SJSA1 (cell line): ENCODE measurements at places on chromosomes 1 and 21. TPM values are rescaled to one million over a fixed set of nuclear protein-coding genes. Genes with fewer than 3 reads are reported as not detected.

The SPAG17 gene
- total RNA-seq: 0.09 TPM in 1 of 2 replicates, not detected in the other

The CYB5RL gene
- total RNA-seq: 2.5 and 4.9 TPM in 2 replicates

The ELAVL4 gene
- not detected in 2 replicates for total RNA-seq

The FMN2 gene
- total RNA-seq: 12.7 and 32.6 TPM in 2 replicates

The KDM5B gene
- total RNA-seq: 27.6 and 34.2 TPM in 2 replicates

The SLAMF8 gene
- total RNA-seq: not detected in 2 replicates

The MAP3K21 gene
- 0.03 and 0.13 TPM in 2 replicates for total RNA-seq

The KCNJ9 gene
- total RNA-seq: not detected in 2 replicates

The ITLN1 gene
- not detected in 2 replicates for total RNA-seq

The HFM1 gene
- not detected in 2 replicates for total RNA-seq

- H3K4me1 ChIP-seq: peaks cover 17% of the 10 kb centered on the region
- no peak for DNase-seq
- H3K27me3 ChIP-seq: no peaks in the 10 kb centered on the region
- no peak overlapping the region for H3K4me3 ChIP-seq
- no peak overlapping the region for H3K27ac ChIP-seq
Observed at GRCh38 chr1:115365738-115366137, 27.7 kb upstream of the NGF start.

DNA sequence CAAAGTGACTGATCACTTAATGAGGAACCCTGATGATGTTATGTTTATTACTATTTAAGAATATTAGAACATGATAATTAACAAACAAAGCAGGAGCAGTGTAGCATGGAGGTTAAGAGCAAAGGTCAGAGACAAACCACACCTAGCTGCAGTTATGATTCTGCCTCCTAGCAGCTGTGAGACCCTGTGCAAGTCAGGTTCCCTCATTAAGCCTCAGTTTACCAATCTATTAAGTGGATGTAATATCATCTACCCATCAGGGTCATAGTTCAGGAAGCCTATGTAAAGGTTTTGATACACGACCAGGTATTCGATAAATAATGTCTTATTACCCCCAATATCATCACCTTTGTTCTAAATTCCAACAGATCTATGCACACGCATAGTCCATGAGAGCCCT is 32.0 kb downstream of the DUSP10 start:
- peaks cover 24% of the 10 kb centered on the region for H3K4me1 ChIP-seq
- H3K27me3 ChIP-seq: no peaks in the 10 kb centered on the region
- DNase-seq: no peak
- peaks cover 17% of the 10 kb centered on the region for H3K36me3 ChIP-seq
- H3K27ac ChIP-seq: no peak overlapping the region

DNA sequence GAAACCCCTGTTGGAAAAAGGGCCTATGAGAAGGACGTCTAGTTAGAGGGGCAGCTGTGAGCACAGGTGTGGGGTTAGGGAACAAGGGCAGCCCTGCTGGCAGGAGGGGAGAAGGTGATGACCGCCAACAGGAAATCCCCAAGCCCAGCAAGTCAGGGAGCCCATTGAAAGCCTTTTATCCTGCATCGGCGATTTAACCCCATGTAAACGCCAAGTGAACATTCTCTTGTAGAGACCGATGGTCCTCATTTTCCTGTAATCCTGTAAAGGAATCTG is 1.1 kb upstream of the BSND start:
- no peak overlapping the region for H3K4me3 ChIP-seq
- H3K27ac ChIP-seq: no peak overlapping the region
- DNase-seq: no peak
- no peaks in the 10 kb centered on the region for H3K4me1 ChIP-seq
- H3K27me3 ChIP-seq: peaks cover 8% of the 10 kb centered on the region; the same call in 1 of the 2 replicates

DNA sequence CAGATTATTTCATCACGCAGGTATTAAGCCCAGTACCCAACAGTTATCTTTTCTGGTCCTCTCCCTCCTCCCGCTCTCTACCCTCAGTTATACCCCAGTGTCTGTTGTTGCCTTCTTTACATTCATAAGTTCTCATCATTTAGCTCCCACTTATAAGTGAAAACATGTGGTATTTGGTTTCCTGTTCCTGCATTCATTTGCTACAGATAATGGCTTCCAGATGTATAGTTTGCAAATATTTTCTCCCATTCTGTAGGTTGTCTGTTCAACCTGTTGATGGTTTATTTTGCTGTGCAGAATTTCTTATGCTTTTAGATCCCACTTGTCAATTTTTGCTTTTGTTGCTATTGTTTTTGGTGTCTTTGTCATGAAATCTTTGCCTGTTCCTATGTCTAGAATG is 21.1 kb upstream of the KCNH1 start:
- no peaks in the 10 kb centered on the region for H3K27me3 ChIP-seq
- no peak for DNase-seq
- no peaks in the 10 kb centered on the region for H3K36me3 ChIP-seq
- no peaks in the 10 kb centered on the region for H3K4me1 ChIP-seq

DNA sequence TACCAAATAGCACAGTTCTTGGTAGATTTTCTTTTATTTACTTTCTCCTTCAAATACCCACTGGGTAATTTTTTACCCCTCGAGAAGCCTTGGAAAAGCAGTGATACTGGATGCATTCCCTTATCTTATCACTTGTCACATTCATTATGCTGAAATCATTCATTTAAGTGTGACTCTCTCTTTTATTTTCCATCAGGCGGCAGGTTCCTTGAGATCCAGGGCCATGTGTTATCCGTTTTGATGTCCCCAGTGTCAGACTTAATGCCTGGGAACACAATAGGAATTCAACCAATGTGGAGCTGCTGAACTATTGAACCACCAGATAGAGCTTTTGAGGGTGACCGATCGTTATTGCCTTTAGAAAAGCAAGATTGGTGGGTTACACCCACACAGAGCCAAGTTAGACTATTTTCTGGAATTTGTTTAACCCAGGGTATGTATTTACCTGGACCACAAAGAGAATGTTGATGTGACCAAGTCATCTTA is 51.5 kb upstream of the ATP5PO start:
- H3K4me1 ChIP-seq: peaks cover 42% of the 10 kb centered on the region
- no peak for DNase-seq
- H3K36me3 ChIP-seq: no peaks in the 10 kb centered on the region
- no peak overlapping the region for H3K27ac ChIP-seq
- H3K27me3 ChIP-seq: no peaks in the 10 kb centered on the region

DNA sequence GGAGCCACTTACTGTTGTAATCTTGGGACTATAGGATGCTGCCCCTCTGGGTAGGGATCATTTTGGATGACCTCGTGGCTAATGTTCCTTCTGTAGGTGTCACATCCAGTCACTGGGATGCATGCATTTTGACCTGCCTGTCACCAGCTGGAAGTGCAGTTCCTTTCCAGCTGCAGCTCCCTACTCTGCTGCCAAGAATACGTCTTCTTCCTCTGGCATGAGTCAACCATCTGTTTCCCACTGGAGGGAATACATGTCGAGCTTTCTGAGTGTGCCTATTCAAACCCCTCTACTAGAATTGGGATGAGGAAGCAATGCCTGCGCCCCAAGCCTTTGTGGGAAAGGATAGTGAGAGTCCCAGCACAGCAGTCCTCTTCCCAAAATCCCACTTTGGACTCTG is 415.5 kb upstream of the ADAMTS5 start:
- H3K4me3 ChIP-seq: no peak overlapping the region
- no peak for DNase-seq
- H3K4me1 ChIP-seq: no peaks in the 10 kb centered on the region
- H3K27ac ChIP-seq: no peak overlapping the region

DNA sequence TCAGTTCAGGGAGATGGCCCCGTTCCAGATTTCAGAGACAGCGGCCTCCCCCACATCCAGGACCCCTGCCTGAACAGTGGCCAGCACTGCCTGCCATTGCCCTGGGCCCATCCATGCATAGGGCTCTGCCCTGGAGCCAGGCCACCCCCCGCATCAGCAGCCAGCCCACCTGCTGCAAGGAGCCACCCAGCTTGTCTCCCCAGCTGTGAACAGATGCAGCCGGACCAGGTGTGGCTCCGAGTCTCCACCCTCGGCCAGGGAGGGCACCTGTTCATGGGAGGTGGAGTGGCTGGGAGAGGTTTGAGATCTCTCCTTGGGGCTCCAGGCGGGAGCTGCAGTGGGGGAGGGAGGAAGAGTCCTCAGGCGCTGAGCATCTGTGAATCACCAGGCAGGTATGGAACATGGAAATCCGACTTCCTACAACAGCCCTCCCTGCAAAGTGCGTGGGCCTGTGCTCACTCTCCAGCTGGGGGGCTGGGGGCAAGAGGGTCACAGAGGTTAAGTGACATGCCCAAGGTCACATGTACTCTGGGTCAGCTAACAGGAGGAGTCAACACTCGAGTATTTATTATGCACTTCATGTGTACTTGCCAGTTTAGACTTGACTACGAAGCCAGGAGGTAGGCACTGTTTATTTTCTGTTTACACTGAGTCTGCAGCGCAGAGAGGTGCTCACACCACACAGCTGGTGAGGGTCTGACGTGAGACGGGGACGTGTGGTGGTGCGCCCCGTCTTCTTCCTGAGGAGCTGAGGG is 4.8 kb upstream of the HES5 start:
- H3K36me3 ChIP-seq: no peaks in the 10 kb centered on the region
- peaks cover 29% of the 10 kb centered on the region for H3K4me1 ChIP-seq
- H3K27ac ChIP-seq: no peak overlapping the region
- no peak overlapping the region for H3K4me3 ChIP-seq

DNA sequence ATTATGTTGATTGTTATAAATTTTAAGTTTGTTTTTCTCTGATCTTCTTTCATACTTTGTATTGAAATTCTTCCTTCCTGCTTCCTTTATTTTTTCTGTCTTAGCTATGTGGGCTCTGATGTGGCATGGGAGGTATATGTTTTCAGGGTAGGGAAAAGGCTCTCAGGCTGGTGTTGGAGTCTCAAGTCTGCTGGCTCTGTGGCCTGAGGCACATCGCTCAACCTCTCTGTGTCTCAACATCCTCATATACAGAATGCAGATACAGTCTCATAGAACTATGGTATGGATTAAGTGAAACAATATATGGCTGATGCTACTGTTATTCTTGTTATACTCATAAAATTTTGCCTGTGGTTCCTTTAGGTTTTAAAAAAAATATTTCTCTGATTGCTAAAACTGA is 105.9 kb downstream of the KCNN3 start:
- no peak for DNase-seq
- H3K4me3 ChIP-seq: no peak overlapping the region
- H3K36me3 ChIP-seq: no peaks in the 10 kb centered on the region
- H3K27me3 ChIP-seq: peaks cover 19% of the 10 kb centered on the region; the same call in 1 of the 2 replicates
- H3K27ac ChIP-seq: no peak overlapping the region
- H3K4me1 ChIP-seq: no peaks in the 10 kb centered on the region

- H3K4me1 ChIP-seq: no peaks in the 10 kb centered on the region
- no peaks in the 10 kb centered on the region for H3K36me3 ChIP-seq
- H3K27me3 ChIP-seq: no peaks in the 10 kb centered on the region
- no peak overlapping the region for H3K27ac ChIP-seq
Observed at GRCh38 chr21:34679051-34679450, 10.3 kb downstream of the CLIC6 start.

- no peak overlapping the region for H3K27ac ChIP-seq
- no peak for DNase-seq
- peaks cover 31% of the 10 kb centered on the region for H3K4me1 ChIP-seq
- no peaks in the 10 kb centered on the region for H3K27me3 ChIP-seq
Observed at GRCh38 chr1:153541641-153542590, 1.2 kb upstream of the S100A5 start.
